Activated naive CD4-positive, alpha-beta T cell treated with anti-CD3 and anti-CD28 coated beads, Interleukin-2, amount 10 ng/mL, durations not matched to agents 7 days and 5 days (primary cell): ENCODE measurements at places on chromosomes 5 and 9.

- DNase-seq = peak; percentile 69
Observed at GRCh38 chr5:169302491-169303118, 1.7 kb upstream of the SLIT3 start.

- DNase-seq = no peak
Observed at GRCh38 chr5:173866243-173866857, 21.8 kb upstream of the CPEB4 start.

DNA sequence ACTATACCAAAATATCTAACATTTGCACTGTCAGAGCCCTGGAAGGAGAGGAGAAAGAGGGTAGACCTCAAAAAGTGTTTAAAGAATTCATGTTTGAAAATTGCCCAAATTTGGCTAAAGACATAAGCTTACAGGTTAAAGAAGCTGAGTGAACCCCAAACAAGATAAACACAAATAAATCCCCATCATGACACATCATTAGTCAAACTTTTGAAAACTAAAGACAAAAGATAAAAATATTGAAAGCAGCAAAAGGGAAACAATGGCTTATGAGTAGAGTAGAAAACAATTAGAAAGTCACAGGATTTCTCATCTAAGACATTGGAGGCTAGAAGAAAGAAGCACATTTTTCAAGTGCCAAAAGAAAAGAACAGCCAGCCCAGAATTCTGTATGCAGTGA is 6.1 kb upstream of the UBLCP1 start:
- DNase-seq = no peak

DNA sequence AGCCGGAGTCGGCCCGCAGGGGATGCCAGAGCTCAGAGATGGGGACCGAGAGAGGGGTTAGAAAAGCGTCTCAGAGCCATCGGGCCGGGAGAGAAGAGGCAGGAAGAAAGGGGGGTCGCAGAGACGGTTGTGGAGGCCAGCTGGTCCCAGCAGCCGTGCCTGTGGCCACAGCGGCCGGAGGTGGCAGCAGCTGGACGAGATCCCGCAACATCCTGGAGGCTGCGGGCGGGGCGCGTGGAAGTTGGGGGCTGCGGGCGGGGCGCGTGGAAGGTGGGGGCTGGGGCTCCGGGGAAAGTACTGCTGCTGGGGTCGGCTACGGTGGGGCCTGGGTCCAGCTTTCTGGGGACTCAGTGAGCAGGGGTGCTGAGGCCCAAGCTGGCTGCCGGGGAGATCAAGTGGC is 34.4 kb upstream of the EGFL7 start:
- DNase-seq = no peak

GRCh38 chr9:6965566-6965965 is 207.8 kb downstream of the KDM4C start:
- no peak for DNase-seq

DNA sequence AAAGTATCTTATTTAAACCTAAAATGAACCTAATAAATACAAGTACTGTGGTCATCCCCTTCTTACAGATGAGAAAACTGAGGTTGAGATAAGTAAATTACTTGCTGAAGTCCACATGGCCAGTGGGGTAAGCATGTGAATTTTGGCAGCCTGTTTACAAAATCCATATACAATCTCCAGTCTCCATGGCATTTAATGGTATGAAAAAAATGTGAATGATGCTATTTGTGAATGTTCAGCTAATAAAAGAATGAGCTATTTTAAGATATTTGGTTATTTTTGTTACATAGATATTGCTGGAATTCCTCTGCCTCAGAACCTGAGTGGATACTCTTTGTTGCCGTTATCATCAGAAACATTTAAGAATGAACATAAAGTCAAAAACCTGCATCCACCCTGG is 19.3 kb upstream of the GPR150 start:
- DNase-seq = no peak

DNA sequence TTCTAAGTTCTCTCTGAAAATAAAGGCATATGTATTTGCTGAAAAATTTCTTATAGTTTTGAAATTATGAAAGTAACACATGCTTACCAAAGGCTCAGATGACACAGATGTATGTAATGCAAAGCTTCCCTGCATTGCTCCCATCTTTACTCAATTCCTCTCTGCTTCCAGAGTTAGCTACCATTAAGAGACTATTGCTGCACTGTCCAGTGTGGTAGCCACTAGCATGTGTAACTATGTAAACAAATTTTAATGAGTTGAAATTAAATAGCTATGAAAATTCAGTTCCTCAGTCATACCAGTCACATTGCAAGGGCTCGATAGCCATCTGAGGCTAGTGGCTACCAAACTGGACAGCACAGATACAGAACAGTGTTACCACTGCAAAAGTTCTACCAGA is 17.9 kb downstream of the FRMD3 start:
- no peak for DNase-seq

GRCh38 chr5:55392669-55393068 is 84.9 kb downstream of the MTREX start:
- DNase-seq = no peak
